ENCODE measurements at places on chromosomes 1 and 21. TPM values are rescaled to one million over a fixed set of nuclear protein-coding genes. Genes with fewer than 3 reads are reported as not detected.

TIE1 gene
- total RNA-seq, result 0.75 TPM

VTCN1 gene
- total RNA-seq, result not detected

ZNF362 gene
- total RNA-seq, result 18.8 TPM

TMPRSS15 gene
- not detected for total RNA-seq

DCST1 gene
- not detected for total RNA-seq

BLACAT1 gene
- total RNA-seq, result 0.51 TPM

- H3K27ac ChIP-seq, result no peak overlapping the region
- peaks cover 9% of the 10 kb centered on the region for H3K4me1 ChIP-seq
- no peak for DNase-seq
- H3K36me3 ChIP-seq, result no peaks in the 10 kb centered on the region
Observed at GRCh38 chr1:42733415-42734200, 6.4 kb downstream of the CLDN19 start.

- no peak overlapping the region for H3K27ac ChIP-seq
- peaks cover 2% of the 10 kb centered on the region for H3K4me1 ChIP-seq
- H3K27me3 ChIP-seq, result no peaks in the 10 kb centered on the region
- no peak for DNase-seq
- H3K4me3 ChIP-seq, result no peak overlapping the region
Observed at GRCh38 chr1:228177721-228178710, 12.4 kb downstream of the IBA57 start.

GRCh38 chr1:59354709-59355337 lies 57.9 kb downstream of the FGGY start:
- no peak overlapping the region for H3K27ac ChIP-seq
- no peaks in the 10 kb centered on the region for H3K27me3 ChIP-seq
- H3K36me3 ChIP-seq, result peaks cover 11% of the 10 kb centered on the region
- H3K4me1 ChIP-seq, result peaks cover 17% of the 10 kb centered on the region
- DNase-seq, result no peak
- H3K4me3 ChIP-seq, result no peak overlapping the region

GRCh38 chr1:14780271-14780670 lies 181.8 kb downstream of the KAZN start:
- peaks cover 9% of the 10 kb centered on the region for H3K4me1 ChIP-seq
- no peak overlapping the region for H3K27ac ChIP-seq
- no peaks in the 10 kb centered on the region for H3K27me3 ChIP-seq
- no peak overlapping the region for H3K4me3 ChIP-seq
- H3K36me3 ChIP-seq, result no peaks in the 10 kb centered on the region

GRCh38 chr1:199657449-199657848 lies 370.1 kb upstream of the NR5A2 start:
- DNase-seq, result no peak
- peaks cover 9% of the 10 kb centered on the region for H3K27me3 ChIP-seq
- no peaks in the 10 kb centered on the region for H3K4me1 ChIP-seq
- no peaks in the 10 kb centered on the region for H3K36me3 ChIP-seq
- H3K27ac ChIP-seq, result no peak overlapping the region

DNA sequence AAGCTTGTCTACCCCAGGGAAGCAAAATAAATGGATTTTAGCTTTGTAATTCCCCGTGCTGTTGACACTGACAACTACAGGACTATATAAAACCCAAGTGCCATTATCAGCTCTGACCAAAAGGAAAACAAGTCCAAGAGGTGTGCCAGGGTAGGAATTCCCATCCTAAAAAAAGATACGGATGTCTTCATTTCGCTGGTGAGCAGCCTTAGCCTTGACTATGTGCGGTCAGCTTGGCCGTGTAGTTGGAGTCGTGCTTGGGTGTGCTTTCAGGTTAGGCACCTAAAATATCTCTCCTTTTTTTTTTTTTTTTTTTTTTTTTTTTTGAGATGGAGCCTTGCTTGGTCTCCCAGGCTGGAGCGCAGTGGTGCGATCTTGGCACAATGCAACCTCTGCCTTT lies 28.9 kb upstream of the ACTN2 start:
- H3K27me3 ChIP-seq, result peaks cover 6% of the 10 kb centered on the region
- no peak for DNase-seq
- H3K4me3 ChIP-seq, result no peak overlapping the region

GRCh38 chr1:18256282-18257235 lies 149.0 kb downstream of the IGSF21 start:
- peak; percentile 50 for DNase-seq
- H3K36me3 ChIP-seq, result no peaks in the 10 kb centered on the region
- no peaks in the 10 kb centered on the region for H3K27me3 ChIP-seq
- H3K4me1 ChIP-seq, result no peaks in the 10 kb centered on the region
- no peak overlapping the region for H3K27ac ChIP-seq
- no peak overlapping the region for H3K4me3 ChIP-seq

DNA sequence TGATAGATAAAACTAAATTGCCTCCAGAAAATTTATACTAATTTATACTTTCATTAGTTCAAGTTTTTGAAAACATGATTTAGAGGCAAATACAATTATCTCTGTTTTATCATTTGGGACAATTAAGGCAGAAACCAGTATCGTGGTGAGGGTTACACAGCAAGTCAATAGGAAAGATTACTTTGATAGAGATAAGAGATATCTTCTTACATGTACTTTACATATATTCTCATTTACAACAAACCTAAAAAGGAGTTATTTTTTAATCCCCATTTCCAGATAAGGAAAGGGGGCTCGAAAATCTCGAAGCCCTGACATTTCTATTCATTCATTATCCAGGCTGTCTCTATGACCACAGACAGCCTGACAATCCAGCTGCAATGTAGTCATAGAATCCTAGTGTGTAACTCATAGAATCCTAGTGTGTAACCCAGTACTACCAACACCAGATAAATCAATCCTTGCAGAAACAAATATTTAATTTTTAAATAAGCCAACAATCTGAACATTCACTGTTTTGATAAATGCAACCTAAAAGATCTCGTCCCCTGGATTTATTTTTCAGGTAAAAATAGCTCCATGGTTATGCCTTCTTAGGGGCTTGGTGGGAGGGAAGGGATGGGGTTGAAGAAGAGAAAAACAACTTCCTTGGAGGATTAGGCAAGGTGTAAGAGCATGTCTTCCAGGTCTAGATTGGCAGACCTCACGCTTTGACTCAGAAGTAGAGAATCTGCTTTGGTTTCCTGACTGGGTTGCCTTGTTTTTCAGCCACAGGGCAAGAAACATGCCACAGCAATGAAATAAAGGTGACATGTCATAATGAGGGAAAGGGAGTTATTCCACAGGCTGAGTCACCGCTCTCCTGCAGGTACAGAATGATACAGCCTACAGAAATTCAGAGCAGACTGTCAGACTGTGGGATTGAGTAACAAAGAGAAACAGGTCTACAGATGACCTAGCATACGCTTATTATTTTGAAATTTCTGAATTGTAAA lies 45.6 kb downstream of the IRF2BP2 start:
- peaks cover 2% of the 10 kb centered on the region for H3K27me3 ChIP-seq
- no peak overlapping the region for H3K4me3 ChIP-seq
- DNase-seq, result no peak
- H3K4me1 ChIP-seq, result peaks cover 4% of the 10 kb centered on the region

- no peaks in the 10 kb centered on the region for H3K36me3 ChIP-seq
- no peak overlapping the region for H3K27ac ChIP-seq
- no peaks in the 10 kb centered on the region for H3K4me1 ChIP-seq
Observed at GRCh38 chr1:117239467-117239866, 28.7 kb upstream of the VTCN1 start.

- no peak overlapping the region for H3K27ac ChIP-seq
- H3K36me3 ChIP-seq, result peaks cover under 1% of the 10 kb centered on the region
- no peak overlapping the region for H3K4me3 ChIP-seq
- peaks cover 5% of the 10 kb centered on the region for H3K4me1 ChIP-seq
- H3K27me3 ChIP-seq, result no peaks in the 10 kb centered on the region
- no peak for DNase-seq
Observed at GRCh38 chr1:234996245-234996757, 132.3 kb downstream of the TOMM20 start.

GRCh38 chr1:7500381-7501083 lies 270.6 kb upstream of the VAMP3 start:
- no peak for DNase-seq
- no peaks in the 10 kb centered on the region for H3K36me3 ChIP-seq
- H3K4me1 ChIP-seq, result no peaks in the 10 kb centered on the region
- H3K27ac ChIP-seq, result no peak overlapping the region
